ENCODE measurements at places on chromosomes 5 and 9.
A peak's percentile ranks its signal among the peaks of the same experiment; 100 is the strongest.

DNA sequence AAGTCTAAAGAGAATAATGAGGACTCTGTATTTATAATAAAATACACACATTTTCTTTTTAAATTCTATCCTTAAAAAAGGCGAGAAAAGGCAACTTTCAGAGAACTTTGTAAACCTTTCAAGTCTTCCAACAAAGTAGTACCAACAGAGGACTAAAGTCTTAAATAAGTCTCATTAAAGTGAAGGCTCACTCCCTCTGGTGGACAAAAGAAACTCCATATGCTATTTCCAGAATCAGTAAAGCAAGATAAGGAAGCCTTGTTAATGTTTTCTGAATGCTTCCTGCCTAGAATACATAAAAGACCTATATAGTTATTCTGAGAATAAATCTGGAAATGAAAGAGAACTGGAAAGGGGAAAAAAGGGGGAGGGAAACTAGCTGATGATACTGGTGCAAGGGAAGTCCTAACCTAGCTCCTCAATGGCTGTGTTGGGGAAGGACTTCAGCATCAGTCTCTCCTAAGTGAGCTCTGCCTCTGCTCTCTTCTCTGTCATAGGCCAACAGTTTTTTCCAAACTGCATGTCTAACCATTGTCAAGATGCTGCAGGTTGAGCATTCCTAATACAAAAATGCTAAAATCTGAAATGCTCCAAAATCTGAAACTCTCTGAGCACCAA is 7.2 kb downstream of the HMGCS1 start:
- no peak overlapping the region for H3K27ac ChIP-seq
- H3K4me3 ChIP-seq = no peak overlapping the region
- peak; percentile 71 for DNase-seq
- no peaks in the 10 kb centered on the region for H3K27me3 ChIP-seq

GRCh38 chr5:16064135-16064893 is 115.3 kb downstream of the MARCHF11 start:
- DNase-seq = no peak
- H3K36me3 ChIP-seq = no peaks in the 10 kb centered on the region
- no peaks in the 10 kb centered on the region for H3K4me1 ChIP-seq
- H3K27me3 ChIP-seq = no peaks in the 10 kb centered on the region
- no peak overlapping the region for H3K4me3 ChIP-seq

DNA sequence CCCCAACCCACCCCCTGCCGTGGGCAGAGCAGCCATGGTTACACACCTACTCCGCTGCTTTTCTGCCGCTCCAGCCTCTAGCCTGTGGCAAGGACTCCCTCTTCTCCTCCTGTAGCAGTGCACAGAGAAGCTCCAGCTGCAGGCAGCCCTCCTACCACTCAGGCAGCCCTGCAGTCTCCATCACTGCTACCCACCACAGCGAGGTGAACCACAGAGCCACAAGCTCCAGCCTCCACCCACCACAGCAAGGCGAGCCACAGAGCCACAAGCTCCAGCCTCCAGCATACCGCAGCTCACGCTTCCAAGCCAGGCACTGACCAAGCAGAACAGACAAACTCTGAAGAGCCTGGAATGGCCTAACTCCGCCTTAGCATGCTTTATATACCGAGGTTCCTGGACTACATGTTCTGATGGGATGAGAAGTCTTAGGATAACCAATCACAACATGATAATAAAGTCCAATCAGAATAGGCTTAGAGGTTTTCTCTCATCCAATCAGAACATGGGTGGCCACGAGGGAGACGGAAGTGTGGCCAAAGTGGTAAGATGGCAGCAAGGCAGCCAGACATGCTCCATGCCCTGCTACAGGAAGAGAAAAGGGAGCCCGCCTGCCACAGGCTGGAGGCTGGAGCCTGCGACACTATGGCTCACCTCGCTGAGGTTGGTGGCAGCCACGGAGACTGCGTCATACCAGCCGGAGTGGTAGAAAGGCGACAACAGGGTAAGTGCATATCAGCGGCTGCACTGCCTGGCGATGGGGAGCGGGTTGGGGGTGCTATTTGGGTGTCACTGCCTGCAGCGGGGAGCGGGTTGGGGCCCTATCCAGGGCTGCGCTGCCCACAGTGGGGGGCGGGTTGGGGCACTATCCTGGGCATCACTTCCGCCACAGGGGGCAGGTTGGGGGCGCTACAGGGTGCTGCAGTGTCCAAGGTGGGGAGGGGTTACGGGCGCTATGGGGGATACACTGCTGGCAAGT is 75.8 kb upstream of the PCAT7 start:
- H3K27me3 ChIP-seq = no peaks in the 10 kb centered on the region
- no peak overlapping the region for H3K27ac ChIP-seq
- H3K4me3 ChIP-seq = no peak overlapping the region
- DNase-seq = no peak

GRCh38 chr5:161155451-161155850 is 303.4 kb upstream of the ATP10B start:
- H3K27ac ChIP-seq = no peak overlapping the region
- no peaks in the 10 kb centered on the region for H3K4me1 ChIP-seq
- H3K4me3 ChIP-seq = no peak overlapping the region
- DNase-seq = no peak
- no peaks in the 10 kb centered on the region for H3K36me3 ChIP-seq

DNA sequence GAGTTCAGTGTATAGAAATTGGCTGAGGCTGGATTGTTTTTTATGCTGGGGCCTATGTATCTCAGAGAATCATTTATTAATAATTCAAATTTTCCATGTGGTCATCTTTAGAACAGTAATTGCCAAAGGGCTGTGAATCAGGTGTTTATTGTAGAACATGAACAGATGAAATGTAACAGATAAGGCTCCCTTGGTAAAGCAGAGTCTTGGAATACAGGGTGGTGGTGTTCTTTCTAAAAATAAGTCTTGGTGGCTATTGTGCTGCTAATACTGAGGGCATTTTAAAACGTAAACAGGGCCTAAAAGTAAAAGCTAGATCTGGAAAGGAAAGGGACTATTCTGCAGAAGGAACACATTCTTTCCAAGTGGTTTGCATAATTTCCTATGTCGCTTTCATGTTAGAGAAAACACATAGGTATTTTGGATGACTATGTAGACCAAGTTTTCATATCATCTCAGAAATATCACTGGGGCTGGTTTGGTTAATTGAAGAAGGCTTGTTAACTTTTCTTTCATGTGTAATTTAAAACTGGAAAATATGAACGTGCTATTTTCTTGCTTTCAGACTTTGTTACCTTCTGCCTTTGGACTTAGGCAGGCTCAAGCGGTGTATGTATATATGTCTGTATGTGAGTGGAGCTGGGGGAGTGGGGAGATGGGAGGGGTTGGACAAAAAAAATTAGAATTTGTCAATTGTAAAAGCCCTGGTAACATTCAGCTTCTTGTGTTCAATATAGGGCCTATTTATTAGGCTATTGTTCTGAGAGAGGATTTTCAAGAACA is 119.9 kb upstream of the ANKRD55 start:
- peaks cover 32% of the 10 kb centered on the region for H3K4me1 ChIP-seq
- H3K27me3 ChIP-seq = no peaks in the 10 kb centered on the region
- no peak overlapping the region for H3K27ac ChIP-seq
- no peaks in the 10 kb centered on the region for H3K36me3 ChIP-seq
- DNase-seq = peak; percentile 87
- no peak overlapping the region for H3K4me3 ChIP-seq
